ENCODE measurements at places on chromosomes 13 and 19.

- no peak for DNase-seq
Measured at GRCh38 chr19:23547816-23548430, 139.1 kb downstream of the ZNF675 start.

DNA sequence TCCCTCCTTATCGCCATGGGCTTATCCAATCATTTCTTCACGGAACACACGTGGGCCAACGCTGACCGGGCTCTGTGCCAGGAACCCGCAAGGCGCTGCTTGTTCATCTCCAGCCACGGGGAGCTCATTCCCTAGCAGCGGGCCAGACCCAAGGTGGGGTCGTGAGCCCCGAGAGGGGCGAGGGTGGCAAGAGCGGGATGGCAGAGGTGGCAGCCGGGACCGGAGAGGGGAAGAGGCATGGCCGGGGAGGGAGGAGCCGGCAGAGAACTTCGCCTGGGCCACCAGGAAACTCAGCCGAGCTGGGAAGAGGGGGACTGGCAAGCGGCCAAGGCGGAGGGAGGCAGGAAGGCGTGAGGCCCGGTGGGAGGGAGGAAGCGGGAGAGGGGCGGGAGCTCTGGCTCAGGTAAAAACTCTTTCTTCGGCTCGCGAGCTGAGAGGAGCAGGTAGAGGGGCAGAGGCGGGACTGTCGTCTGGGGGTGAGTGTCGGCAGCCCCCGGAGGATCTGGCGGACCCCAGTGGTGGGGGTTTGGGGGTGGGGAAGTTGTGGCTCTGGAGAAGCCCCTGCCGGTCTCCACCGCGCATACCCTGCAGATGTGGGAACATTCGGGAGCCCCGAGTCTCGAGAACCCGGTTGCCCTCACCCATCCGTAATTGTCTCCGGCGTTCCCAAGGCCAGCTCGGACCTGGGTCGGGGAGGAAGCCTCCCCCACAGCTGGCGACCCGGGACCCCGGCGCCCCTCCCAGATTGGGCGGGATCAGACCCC, at the start of gene B3GNT3:
B3GNT3 (plus strand) TSS at position 408 of the 764 bp plus-strand sequence. CDS start 12,670 bp downstream, outside the sequence.
- DNase-seq: no peak

GRCh38 chr19:45468159-45468651, 409 bp downstream of the FOSB start:
- no peak for DNase-seq

DNA sequence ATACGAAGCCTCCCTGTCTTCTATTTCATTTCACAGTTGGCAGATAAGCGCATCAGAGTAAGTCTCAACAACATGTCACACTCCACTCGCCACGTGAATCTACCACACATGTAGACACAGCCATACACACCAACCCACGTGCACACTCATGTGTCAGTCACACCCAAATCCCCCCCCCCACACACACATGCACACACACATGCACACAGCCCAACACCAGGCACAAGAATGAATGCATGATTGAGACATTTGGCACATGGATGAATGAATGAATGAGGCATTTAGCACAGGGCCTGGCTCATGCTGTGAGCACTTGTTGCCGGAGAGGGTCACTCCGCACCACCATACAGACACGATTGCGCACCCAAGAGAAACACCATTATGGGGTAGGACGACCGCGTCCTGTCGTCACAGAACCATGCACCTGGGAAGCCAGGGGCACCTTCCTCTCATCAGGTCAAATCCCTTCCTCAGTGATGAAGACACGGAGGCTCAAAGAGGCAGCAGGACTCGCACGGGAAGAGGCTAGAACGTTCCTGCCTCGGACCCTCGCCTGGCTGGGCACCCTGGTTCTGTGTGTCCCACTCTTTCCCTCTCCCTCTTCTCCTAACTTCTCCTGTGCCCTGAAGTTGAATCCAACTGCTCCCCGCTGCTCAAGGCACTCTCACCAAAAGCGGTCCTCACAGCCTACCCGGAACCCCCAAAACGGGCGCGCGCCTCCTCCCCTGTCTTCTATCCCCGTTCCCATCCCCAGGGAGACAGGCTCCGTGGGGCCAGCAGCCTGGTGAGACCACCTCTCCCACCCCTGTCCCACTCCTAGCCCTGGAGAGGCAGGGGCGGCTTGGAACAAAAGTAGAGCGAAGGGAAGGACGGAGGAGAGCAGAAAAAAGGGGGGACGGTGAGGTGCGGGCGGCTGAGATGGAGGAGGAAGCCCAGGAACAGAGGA, 1.3 kb downstream of the MEIS3 start:
- DNase-seq: no peak

DNA sequence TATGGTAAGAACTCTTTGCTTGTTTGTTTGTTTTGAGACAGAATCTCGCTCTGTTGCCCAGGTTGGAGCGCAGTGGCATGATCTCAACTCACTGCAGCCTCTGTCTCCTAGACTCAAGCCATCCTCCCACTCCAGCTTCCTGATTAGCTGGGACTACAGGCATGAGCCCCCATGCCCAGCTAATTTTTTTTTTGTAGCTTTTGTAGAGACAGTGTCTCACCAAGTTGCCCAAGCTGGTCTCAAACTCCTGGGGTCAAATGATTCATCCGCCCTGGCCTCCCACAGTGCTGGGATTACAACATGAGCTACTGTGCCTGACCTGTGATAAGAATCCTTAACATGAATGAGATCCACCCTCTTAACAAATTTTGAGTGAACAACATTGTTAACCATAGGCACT, 183.9 kb upstream of the TSHZ3 start:
- DNase-seq: no peak

DNA sequence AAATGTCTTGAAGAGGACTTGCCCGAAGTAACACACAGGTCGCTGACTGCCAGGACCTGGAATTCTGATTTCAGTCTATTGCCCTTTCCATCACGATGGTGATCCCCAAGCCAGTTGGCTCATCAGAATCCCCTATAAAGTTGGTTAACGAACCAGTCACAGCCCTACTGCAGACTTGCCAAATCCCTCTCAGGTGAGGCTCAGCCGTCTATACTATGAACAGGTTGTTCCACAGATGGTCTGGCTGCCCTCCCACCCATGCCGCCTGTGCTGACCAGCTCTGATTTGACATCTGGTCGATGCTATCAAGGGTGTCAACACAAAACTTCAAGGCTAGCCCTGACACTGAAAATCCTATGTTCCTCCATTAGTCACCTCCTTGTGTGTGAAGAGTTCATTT, 90.0 kb downstream of the RNASEH2B start:
- no peak for DNase-seq

DNA sequence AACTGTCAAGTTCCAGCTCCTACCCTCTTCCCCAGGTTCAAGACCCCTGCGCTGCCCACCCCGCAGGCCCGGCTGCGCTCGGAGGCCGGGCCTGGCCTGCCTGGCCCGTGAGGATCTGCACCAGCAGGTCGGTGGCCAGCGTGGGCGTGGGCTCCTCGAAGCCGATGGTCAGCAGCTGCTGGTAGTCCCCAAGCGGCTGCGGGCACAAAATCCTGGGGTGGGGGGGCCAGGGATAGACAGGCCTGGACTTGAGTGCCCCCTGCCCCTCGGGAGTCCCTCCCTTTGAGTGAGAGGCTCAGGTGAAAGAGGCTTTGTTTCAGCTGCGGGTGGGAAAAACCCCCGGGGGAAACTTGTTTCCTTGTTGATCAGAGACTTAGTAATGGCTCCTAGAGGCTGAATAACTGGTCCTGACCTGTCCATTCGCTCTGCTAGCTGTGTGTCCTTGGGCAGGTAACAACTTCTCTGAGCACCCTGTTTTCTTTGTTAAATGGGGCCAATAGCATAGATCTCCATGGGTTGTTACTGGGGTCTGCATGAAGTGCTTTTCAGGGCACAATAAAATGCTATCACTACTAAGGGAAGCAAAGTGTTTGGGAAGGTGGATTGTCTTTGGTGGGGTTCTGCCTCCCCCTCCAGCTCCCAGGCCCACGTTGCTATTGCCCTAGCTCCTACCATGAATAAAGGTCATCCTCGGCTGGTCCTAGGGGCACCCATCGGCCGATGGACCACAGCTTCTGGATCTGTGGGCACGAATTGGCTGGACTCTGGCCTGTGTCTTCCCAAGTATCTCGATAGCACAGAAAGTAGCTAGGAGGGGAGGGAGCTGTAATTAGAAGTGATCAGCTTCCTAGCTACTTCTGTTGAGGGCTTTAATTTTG, 3.5 kb downstream of the C19orf67 start:
- no peak for DNase-seq

GRCh38 chr13:80166352-80166751, 174.6 kb downstream of the SPRY2 start:
- DNase-seq: no peak

DNA sequence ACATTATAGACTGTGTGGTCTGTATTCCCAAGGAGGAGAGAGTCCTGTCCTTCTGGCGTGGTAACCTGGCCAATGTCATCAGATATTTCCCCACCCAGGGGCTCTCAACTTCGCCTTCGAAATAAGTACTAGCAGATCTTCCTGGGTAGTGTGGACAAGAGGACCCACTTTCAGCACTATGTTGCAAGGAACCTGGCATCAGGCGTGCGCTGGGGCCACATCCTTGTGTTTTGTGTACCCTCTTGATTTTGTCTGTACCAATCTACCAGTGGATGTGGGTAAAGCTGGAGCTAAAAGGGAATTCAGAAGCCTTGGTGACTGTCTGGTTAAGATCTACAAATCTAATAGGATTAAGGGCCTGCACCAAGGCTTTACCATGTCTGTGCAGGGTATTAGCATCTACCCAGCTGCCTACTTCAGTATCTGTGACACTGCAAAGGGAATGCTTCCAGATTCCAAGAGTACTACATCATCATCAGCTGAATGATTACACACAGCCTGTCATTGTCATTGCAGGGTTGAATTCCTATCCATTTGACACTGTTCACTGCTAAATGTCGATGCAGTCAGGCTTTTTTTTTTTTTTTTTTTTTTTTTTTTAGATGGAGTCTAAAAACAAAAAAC, 148.0 kb downstream of the PRR20E start:
- DNase-seq: no peak

GRCh38 chr13:111852725-111853518, 214.0 kb upstream of the SOX1 start:
- DNase-seq: no peak

DNA sequence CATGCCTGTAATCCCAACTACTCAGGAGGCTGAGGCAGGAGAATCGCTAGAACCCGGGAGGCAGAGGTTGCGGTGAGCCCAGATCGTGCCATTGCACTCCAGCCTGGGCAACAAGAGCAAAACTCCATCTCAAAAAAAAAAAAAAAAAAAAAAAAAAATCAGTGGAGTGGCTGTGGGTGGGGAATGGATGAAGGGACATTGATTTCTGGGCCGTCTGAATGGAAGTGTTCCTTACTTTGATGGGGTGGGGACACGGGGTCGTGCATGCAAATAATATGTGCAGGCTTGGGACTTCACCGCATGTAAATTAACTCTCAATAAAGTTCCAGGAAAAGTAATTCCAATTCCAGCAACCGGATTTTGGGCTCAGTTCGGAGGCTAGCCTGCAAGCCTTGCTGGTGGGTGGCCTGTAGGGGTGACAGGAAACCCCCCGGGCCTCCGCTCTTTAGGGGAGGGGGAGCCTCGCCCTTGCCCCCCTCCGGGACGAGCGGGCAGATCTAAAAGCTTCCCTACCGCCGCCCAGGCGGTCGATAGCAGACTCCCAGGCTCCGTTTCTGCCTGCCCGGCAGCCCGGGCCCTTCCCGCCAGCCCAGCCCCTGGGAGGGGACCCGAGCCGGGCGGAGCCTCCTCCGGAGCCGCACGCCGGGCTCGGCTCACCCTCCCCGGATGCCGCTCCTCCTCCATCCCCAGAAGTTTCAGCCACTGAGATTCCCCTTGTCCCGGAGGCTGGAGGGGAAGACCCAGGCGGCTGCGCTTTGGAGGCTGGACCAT, 48.0 kb upstream of the ADGRE5 start:
- DNase-seq: no peak

DNA sequence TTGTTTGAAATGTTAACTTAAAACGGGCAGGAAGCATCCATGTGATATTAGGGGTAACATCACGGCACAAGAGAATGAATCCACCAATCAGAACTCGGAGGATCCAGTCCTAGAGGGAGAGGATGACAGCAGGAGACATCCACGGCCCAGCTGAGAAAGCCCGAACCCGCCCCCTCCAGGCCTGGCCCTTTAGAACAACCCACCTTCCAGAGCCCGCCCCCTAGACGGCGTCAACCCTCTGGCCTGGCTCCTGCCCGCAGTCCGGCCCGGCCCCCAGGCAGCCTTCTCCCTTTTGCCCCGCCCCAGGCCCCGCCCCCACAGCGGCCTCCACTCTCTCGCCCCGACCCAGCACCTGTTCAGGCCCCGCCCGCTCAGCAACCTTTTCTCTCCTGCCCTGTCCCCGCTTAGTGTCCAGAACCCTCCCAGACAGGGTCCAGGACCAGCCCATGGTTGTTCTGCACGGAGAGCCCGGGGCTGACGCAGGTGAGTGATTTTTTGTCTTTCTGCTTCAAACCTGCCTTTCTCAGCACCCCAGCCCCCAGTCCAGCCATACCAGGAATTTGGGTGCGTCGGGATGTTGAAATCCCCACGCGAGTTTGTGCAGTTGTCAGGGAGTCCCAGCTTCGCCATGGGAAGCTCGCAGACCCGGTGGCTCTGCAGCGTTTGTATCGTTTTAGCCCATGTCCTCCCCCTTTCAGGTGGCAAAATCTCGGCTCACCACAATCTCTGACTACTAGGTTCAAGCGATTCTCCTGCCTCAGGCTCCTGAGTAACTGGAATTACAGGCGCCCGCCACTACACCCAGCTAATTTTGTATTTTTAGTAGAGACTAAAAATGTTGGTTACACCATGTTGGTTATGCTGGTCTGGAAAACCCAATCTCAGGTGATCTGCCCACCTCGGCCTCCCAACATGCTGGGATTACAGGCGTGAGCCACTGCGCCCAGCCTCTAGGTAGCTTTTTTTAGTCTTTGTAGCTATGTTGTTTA, 16.1 kb downstream of the ZNF816 start:
- no peak for DNase-seq

DNA sequence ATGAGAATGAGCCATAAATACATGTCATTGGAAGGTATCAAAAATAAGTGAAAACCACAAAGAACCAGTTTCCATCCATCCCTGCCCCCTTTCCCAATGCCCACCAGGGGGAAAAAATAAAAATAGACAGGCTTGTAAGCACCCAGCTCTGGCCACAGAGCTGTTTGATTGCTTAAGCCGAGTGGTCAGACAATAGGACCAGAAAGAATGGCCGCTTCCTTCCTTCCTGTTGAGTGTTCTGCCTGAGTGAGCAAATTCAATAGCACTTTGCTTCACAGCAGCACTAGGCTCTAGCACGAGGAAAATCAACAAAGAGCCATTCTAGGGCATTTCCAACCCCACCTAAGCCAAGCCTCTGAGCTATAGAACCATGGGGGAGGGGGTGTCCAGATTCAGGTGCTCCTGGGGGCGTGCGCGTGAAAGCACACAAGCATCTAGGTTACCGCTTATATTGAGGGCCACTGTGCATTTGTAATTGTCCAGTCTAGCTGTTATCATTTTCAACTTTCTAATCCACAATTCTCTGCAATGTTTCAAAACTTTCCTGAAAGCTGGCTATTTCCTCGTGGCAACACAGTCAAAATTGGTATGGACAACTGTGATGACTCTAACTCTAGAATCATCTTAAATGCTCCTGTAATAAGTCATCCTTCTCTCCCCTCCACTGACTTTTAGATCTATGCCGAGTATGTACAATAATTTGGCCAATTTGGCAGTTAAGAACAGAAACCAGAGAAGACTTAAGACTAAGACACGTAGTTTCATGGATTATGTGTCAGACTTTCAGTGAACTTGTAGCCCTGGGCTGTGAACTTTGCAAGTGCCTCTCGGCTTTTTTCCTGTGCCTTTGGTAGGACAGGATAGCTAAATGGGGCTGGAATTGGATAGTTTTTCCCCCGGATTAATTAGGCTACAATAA, 64.3 kb downstream of the SPRY2 start:
- no peak for DNase-seq

GRCh38 chr19:4429256-4429655, 26.8 kb downstream of the CHAF1A start:
- DNase-seq: no peak

Measured in esophagus squamous epithelium (tissue), 5 donors.